ENCODE measurements at places on chromosomes 12 and 14.

DNA sequence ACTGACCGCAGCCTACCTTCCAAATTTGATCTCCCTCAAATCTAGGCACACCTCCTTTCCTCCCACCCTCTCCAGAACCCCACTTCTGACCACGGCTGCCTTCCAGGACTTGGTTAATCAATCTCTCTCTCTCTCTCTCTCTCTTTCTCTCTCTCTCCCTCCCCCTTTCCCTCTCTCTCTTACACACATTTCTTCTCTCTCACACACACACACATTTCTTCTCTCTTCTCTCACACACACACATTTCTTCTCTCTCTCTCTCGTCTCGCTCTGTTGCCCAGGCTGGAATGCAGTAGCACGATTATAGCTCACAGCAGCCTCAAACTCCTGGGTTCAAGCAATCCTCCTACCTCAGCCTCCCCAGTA lies 521 bp upstream of the GMFB start:
- no peak for DNase-seq

GRCh38 chr12:55428331-55429243 lies 2.5 kb downstream of the OR6C76 start:
- DNase-seq: no peak

DNA sequence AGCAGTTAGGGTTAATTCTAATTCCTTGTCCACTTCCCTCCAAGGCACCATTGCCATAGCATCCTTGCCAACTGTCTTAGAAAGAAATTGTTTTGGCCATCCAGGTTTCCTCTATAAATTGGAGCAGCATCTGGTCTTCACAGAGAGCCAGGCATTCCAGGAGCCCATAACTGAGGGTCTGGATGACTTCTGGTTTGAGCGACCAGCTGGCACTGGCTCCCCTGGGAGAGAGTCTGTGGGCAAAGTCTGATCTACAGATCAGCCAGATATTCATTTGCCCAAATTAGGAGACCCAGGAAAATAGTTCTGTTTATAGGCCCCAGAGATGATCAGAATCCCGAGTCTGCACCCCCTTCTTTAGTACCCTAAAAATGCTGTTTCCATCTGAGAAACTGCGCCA lies 16.0 kb downstream of the VSX2 start:
- DNase-seq: no peak

- DNase-seq: no peak
Measured at GRCh38 chr12:44127966-44128710, 292.3 kb downstream of the TMEM117 start.

GRCh38 chr12:2540535-2540941 lies 254.2 kb upstream of the FKBP4 start:
- DNase-seq: no peak

Data from activated CD4-positive, alpha-beta T cell treated with anti-CD3 and anti-CD28 coated beads for 4 hours (primary cell).